ENCODE measurements at places on chromosomes 2 and 18.

GRCh38 chr2:9488583-9489547, 14.5 kb downstream of the IAH1 start:
- DNase-seq = no peak

- DNase-seq = no peak
These were observed 6.5 kb upstream of the CYBRD1 start for GRCh38 chr2:171515672-171516298.

DNA sequence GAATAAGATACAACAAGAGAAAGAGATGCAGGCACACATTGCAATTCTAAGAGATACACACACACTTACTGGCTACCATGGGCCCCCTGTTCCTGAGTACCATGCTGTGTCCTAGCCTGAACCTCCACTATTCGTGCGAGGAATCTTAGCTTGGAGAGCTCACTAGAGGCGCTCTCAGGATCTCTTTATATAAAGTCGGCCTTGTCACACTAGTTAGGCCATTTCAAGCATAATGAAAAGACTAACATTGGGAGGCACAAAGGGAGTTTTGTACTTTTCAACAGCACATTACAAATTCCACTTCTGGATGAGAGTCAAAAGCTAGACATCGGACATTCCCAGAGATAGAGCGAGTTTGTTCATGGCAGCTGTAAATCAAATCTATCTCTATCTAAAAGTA, 365.2 kb downstream of the DSEL start:
- DNase-seq = no peak

GRCh38 chr2:220662431-220662830, 909.7 kb downstream of the EPHA4 start:
- no peak for DNase-seq

- no peak for DNase-seq
These were observed 40.5 kb downstream of the PTPRM start for GRCh38 chr18:7607540-7608173.
